Fibroblast of upper back skin (primary cell): ENCODE measurements at places on chromosomes 4 and X.

- no peak for DNase-seq
These were observed 105.1 kb downstream of the CXCL13 start for GRCh38 chr4:77710684-77711083.

GRCh38 chrX:148270499-148270898, 229.9 kb upstream of the AFF2 start:
- DNase-seq: no peak

DNA sequence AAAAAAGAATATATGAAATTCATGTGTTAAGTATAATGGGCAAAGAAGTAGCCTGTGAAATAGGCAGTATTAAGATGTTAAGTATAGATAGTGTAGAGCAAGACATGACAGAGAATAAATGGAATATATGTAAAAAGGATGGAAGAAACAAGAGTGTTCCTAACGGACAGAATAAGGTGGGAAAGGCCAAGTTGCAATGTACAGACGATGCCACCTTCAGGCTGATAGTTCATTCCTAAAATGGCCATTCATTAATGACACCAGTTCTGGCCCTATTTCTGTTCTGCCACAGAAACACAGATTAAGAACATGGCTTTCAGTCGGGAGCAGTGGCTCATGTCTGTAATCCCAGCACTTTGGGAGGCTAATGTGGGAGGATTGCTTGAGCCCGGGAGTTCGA, 4.4 kb upstream of the FAM184B start:
- DNase-seq: no peak

DNA sequence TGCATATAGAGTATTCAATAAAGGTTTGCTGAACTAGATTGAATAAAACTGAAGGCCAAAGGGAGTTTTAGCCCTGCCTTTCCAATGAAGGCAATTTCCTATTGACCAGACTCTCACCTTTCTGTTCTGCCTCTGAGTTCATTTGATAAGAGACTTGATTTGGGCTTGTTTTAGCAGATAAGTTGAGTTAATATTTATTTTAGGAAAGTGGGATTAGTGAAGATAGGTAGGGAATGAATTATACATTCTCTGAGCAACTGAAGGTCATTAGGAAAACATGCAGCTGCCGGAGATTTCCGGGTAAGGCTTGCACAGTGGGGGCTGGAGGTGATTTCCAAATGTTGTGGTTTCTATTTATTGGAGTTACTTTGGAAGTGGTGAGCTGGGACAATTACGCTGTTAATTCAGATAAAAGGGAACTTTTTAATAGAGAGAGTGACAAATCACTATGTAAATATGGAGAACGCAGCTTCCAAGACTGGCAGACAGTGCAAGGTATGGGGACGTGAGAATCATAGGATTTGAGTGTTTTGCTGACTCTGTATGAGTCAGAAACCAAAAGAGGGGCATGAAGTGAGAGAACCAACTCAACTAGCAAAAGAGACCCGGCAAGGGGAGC, 553.6 kb upstream of the BOD1L1 start:
- DNase-seq: peak; percentile 20

DNA sequence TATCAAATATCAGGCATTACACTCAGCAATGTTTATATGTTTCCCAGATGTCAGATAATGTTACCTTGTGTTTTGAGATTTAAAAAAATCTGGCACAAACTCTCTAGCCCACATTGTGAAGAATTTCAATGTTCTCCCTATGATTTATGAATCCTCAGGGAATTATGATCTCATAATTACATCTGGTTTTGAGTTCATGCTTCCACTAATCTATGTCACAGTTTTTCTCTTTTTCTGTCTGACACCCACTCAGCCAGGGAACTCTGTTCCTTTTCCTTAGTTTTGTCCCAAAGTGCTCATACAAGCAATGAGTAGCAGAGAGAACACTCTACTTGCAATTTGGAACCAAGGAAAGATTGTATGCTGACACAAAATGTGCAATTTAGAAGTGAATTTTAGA, 212.1 kb upstream of the POF1B start:
- DNase-seq: no peak

- DNase-seq: peak; percentile 64
These were observed 204.9 kb downstream of the MID1 start for GRCh38 chrX:10415306-10416001.

DNA sequence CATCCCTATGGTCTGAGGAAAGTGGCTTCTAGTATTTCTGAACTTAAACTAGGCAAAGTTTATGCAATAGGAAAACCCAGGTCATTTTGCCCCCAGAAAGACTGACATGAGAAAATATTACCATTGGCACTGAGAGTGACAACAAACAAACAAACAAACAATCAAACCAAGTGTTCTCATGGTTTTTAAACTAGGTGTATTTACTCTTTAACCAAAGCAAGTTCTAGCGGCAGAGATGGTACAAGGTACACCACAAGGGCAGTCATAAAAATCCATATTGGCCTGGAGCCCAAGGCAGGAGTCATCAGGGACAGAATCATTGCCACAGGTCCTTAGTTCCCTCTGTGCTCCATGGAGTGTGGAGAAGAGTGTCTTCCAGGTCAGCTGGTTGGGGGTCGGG, 26.0 kb upstream of the ENPEP start:
- DNase-seq: no peak

- DNase-seq: peak; percentile 48
These were observed 212.4 kb upstream of the NDST4 start for GRCh38 chr4:115325836-115326235.

- DNase-seq: peak; percentile 89
These were observed 214.6 kb downstream of the PALLD start for GRCh38 chr4:168711197-168712140.
